ENCODE measurements at places on chromosomes 12 and 14.
A peak's percentile ranks its signal among the peaks of the same experiment; 100 is the strongest.

DNA sequence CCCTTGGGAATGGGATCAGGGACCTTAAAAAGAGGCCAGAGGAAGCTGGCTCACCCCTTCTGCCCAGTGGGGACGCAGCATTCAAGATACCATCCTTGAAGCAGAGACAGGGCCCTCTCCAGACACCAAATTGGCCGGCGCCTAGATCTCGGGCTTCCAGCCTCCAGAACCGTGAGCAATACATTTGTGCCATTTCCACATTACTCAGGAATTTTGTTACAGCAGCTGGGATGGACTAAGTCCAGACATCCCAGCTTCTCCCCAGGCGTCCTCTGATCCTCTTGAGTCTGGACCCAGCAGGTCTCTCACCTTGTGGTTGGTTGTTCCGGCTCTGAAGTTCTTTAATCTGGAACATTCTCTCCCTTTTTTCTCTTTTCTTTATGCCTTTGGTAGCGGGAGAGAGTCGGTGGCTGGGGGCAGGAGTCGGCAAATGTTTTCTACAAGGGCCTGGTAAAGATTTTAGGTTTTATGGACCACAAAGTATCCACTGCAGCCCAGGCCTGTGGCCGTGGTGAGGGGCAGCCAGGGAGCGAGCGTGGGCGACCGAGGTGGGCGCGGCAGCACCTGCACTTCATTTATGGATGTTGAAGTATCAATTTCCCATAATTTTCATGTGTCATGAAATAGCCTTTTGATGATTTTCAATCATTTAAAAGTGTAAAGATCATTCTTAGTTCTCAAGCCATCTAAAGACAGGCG, 4.8 kb downstream of the CEP170B start:
- no peak for DNase-seq

- no peak for DNase-seq
Observed at GRCh38 chr12:63841571-63841970, 2.9 kb upstream of the SRGAP1 start.

DNA sequence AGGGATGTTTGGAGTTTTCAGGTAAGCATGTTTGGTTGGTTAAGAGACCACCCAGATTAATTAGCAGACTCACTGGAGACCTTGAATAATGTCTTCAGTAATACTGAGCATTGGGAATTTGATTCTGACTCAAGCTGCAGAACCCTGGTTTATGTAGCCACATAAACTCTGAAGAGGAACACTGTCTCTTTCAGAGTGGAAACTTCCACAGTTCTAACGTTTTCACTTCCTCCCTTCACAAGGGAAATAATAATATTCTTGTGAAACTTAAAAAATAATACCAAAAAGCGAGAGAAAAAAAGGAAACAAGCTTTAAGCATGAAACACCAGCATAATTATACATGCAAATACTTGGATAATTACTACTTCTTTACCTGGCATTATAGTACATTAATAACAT, 40.0 kb upstream of the ST8SIA1 start:
- DNase-seq, result no peak

GRCh38 chr14:51258280-51258679, 18.2 kb downstream of the TMX1 start:
- no peak for DNase-seq

DNA sequence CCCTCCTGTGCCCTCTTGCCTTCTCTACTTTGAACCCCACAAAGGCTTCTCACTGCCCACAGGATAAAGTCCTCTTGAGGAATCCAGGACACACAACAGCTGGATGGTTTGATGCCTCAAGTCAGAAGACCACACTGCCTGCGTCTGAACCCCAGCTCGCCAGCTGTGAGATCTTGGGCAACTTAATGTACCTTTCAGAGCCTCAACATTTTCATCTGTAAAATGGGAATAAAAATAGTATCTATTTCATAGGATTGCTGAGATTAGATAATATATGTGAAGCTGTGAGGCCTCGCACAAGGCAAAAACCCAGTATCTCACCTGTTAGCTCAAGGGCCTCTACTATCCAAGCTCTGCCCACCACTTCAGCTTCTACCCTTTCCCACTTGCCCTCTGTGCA, 2.3 kb downstream of the CINP start:
- DNase-seq, result no peak

DNA sequence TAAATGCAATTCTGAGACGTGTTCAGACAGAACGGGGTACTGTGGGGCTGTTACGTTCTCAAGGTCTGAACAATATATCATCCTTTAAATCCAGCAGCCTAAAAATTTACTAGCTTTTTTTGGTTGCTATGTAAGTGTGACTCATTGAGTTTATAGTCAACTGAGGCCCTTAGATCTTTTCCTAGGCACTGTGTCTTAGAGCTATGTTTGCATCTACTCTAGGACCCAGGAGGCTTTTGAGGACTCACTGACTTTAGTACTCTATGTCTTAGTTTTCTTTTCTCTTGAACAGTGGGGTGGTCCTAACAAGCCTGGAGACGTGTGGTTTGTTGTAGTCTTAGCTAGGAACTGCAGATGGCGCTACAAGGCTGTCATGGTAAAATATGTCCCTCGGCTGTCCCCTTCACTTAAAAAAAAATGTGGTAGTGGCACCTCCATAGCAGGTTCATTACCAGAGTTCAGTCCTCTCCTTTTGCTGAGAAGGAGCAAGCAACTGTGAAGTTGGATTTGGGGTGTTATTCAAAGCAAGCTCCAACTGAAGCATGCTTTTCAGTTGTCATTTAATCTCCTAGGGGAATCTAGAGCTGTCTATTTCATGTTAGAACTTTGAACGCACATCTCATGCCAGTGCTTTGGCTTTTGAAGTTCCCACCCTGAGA, 8.7 kb upstream of the SPATS2 start:
- DNase-seq, result peak; percentile 69

GRCh38 chr12:98559666-98560065, 33.8 kb upstream of the SLC25A3 start:
- no peak for DNase-seq

DNA sequence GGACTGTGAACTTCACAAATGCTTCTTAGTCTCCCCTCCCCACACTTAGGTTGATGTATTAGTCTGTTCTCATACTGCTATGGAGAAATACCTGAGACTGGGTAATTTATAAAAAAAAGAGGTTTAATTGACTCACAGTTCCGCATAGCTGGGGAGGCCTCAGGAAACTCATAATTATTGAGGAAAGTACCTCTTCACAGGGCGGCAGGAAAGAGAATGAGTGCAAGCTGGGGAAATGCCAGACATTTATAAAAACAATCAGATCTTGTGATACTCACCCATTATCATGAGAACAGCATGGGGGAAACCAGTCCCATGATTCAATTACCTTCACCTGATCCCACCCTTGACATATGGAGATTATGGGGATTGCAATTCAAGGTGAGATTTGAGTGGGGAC, 178.8 kb downstream of the SLC38A4 start:
- DNase-seq, result no peak

- no peak for DNase-seq
Observed at GRCh38 chr12:91172096-91172495, 10.5 kb downstream of the DCN start.

DNA sequence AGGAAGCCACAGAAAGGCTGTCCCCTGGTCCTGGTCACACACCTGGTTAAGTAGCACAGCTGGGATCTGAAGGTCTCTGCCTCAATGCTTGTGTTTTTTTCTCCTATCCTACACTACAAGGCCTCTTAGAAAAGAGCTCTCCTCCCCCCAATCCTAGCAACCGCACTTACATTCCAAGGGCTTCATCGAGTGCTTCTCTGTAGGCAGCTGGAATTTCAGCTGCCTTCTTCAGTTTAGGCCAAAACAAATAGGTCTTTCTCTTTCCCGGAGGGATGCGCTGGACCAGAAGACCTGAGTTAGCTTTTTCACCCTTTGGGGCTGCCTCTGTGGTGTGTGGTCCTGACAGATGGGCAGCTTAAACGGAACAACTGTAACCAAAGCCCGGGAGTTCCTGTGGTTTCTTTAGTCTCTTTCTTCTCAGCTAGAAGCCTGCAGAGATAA, 109.7 kb downstream of the GPATCH2L start:
- no peak for DNase-seq

- peak; percentile 47 for DNase-seq
Observed at GRCh38 chr12:128259556-128260070, 7.4 kb upstream of the TMEM132C start.

DNA sequence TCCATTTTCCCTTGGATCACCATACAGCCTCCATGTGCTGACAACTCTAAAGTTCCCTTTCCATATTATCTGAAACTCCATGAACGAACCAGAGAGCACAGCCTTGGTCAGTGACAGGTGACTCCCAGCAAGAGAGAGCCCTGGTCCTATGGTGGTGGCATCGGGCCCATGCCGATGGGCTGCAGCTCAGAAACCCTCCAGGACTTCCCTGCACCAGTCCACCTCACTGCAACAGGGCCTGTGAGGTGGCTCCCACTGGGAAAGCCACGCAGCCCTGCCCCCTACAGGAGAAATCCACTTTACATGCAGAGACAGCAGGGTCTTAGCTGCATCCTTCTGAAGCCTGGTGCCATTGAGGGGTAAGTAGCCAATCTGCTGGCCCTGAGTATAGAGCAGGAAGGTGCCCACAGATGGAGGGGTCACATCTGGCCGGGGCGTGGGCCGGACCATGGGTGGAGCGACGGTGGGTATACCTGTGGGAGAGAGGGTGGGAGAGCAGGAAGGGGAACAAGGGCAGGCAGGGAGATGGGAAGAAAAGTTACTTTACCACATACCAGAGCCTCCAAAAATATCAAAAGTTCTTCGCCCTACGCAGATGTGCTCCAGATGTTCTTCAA, 24.7 kb downstream of the RTRAF start:
- DNase-seq, result no peak

DNA sequence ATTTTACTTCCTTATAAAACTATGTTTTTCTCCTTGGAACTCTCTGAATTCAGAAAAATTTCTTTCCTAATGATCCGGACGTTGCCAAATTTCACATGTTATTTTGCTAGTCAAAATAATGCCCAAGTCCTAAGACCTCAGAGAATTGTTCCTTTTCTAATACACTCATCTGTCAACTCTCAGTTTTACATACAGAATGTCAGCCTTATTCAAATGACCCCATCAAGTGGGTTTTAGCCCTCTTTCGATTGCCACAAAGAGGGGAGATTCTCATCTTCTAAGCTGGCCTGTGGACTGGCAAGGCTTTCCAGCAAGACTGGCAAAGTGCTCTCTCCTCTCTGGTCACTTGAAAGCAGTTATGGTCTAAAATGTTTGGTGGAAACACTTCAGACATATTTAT, 99.3 kb upstream of the GPHB5 start:
- DNase-seq, result no peak

DNA sequence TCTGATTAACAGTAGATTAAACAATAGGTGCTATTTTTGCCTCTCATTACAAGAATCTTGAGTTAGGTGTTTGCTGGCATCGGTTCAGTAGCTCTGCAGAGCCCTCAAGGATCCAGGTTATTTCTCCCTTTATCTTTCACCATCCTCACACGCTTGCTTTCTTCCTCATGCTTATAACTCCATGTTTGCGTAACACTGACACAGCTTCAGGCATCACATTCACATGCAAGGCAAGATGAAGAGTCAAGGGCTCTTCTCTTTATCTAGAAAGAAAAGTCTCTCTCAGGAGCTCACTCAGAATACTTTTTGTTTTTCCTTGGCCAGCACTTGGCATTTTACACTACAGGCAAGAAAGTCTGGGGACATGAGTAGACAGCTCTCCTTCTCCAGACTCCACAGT, 24.2 kb upstream of the PTHLH start:
- no peak for DNase-seq

DNA sequence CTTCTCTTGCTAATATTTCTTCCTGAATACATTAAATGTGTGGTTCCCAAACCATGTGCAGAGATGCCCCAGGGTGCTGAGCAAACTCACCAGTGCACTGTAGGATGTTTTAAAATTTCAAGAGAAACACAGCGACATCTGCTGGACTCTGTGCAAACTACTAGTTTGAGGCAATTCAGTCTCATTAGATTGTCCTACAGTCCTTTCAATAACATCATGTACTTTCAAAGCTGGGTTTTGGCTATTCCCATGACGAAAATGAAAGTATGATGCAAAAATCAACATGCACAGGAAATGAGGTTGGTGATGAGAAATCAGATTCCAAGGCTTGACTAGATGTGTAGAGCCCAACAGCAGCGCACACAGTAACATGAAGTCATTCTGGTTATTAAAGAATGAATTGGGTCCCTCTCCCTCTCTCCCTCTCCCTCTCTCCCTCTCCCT, 66.3 kb downstream of the CLIP1 start:
- DNase-seq, result peak; percentile 42

DNA sequence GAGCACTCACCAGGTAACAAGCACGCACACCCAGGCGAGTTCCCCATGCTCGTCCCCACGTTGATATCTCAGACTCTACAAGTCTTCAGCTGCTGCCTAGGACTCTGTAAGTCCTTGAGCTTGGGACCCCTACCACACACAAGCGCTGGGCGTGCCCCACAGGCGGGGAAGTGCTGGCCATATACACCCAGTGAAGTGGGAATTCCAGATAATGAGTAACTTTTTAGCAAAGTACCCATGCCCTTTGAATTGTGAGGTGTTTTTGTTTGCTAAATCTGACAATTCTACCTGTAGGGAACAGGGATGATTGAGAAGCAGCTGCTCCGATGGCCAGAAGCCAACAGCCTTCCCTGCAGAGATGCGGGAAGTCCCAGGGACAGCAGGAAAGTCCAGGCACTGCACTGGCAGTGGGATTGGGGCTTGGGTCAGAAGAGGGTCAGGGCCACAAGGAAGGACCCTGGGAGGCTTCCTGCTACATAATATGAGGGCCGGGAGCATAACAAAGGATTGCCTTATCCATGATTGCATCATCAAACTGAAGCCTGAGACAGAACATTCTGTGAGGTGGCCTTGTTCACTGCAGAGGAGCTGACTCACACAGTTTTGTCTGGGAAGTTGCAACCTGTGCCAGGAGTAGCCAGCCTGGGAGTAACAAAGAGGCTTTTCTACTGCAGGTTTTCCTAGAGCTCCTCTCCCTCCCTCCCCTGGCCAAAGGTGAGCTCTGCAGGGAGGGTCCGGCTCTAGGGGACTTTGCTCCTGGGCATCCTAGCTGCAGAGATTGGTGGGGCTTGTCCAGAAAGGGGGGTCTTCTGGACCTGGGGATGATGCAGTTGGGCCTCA, 13.2 kb upstream of the SERPINA3 start:
- DNase-seq, result peak; percentile 83

GRCh38 chr12:54586620-54587019, 1.8 kb downstream of the PPP1R1A start:
- no peak for DNase-seq

- no peak for DNase-seq
Observed at GRCh38 chr12:16198884-16199283, 78.6 kb downstream of the SLC15A5 start.

DNA sequence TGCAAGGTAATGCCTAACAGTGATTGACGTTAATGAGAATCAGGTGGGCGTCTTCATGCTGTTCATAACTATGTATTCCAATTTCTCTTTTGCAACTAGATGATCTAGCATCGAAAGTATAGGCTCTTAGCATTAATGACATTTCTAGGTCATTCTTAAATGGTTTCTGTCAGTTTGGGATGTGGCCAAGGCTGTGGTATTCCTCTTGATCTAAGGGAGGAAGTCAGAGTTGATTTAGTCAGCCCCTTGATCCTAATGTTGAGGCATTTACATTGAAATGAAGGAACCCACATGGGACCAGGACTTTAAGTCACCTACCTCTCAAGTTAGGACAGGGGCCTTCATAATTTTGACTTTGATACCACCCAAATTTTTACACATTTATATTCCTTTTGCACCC, 448.1 kb downstream of the NPAS3 start:
- DNase-seq, result no peak

- DNase-seq, result no peak
Observed at GRCh38 chr12:119207063-119207560, 28.4 kb downstream of the HSPB8 start.

- no peak for DNase-seq
Observed at GRCh38 chr12:6768437-6768914, 2.3 kb downstream of the PTMS start.

- DNase-seq, result no peak
Observed at GRCh38 chr12:113075137-113075683, 18.7 kb downstream of the DTX1 start.

All from urothelium cell line (cell line).